ENCODE measurements at places on chromosomes 12 and 14.

- DNase-seq, result no peak
Measured at GRCh38 chr14:67609642-67610310, 9.7 kb upstream of the PIGH start.

DNA sequence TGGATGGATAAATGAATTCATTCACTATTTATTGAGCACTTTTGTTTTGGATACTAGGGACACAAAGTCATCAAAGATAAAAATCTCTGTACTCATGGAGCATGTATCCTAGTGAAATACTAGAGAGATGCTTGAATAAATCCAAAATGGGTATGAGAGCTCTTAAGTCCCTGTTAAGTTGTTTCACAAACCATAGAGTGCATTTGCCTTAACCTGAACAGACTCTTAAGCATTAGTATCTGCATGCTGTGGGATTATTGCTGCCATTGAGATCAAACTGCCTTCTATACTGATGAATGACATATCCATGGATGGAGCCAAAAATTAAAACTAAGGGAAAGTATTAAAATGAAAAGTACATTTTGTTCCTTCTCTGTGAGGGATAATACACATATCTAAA lies 206.5 kb upstream of the KRR1 start:
- DNase-seq, result no peak

DNA sequence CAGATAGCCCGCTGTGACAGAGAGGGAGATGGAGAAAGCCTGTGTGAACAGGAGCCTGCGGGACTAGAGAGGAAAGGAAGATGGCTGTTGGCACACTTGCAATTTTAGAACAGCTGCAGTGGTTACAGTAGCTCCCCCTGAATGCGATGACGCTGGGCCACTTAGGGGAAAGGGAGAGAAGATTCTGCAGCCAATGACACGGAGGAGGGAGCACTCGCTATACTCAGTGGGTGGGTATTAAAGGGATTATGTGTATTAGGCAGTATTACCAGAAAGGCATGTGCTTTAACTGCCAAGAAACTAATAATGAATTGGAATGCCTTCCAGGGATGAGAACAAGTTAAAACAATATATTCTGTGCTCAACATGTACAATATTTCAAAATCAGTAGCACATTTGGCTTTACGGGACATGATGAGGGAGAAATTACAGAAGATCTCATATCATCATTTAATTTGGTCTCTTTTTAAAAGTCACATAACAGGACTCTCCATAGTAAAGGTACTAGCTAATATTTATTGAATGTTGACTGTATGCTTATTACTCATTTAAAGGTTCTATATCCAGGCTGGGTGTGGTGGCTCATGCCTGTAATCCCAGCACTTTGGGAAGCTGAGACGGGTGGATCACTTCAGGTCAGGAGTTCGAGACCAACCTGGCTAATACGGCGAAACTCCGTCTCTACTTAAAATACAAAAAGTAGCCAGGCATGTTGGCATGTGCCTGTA lies 35.9 kb upstream of the FOS start:
- no peak for DNase-seq

GRCh38 chr12:109670731-109671130 lies 42.9 kb upstream of the FAM222A start:
- no peak for DNase-seq
